ENCODE measurements at places on chromosomes 1 and 21.

- DNase-seq: no peak
Measured at GRCh38 chr21:42448686-42449085, 45.0 kb downstream of the UBASH3A start.

GRCh38 chr1:193070942-193071341, 11.5 kb downstream of the RO60 start:
- no peak for DNase-seq

GRCh38 chr1:1259951-1260600, 13.6 kb upstream of the C1QTNF12 start:
- DNase-seq: no peak

DNA sequence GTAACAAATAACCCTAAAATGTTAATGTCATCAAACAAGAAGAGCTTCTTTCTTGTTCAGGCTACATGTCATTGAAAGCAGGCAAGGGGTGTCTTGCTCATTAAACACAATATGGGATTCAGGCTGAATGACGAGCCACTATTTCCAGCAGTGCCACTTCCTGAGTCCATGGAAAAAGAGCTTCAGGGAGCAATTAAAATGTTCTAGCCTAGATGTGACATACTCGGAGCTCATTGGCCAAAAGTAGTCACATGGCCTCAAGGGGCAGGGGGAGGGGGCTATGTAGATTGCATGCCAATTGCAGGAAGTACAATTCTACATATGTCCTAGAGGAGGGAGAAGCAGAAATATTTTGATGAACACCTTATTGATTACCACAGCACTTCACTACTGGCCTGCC, 685.3 kb upstream of the ADGRL2 start:
- DNase-seq: no peak

DNA sequence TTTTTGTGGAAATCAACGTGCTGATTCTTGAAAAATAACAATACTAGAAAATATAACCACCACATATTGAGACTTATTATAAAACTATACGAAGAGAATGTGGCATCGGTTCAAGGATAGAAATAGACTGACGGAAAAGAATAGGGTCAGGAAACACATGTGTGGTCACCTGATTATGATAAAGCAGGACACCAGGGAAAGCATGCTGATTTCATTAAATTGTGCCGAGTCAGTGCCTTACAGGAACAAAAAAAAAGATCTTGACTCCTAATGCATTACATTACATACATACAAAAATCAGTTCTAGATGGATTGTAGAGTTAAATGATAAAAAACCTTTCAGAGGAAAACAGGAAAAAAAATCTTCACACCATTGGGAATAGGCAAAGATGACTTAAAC, 43.5 kb upstream of the SERPINC1 start:
- DNase-seq: no peak

GRCh38 chr1:81833722-81834121, 33.0 kb downstream of the ADGRL2 start:
- no peak for DNase-seq

DNA sequence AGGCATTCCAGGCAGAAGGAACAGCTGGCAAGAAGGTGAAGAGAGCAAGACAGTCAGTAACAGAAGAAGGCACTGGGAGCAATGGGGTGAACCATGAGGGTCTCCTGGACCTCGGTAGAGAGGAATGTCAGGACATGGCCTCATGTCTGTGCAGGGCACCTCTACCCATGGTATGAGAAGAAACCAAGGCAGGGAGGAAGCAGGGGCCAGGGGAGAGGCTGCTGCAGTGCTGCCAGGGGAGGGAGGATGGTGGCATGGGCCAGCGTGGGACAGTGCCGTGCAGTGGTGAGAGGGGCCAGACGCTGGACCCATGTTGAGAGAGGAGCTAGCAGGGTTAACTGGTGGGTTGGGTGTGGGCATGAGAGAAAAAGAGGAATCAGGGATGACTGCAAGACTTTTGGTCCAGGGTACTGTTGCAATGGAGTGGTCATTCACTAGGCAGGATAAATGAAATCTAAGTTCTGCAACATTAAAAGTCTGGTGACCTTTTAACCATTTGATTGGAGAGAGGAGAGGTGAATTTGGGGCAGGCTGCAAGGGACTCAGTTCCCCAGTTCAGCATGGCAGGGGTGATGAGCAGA, 577.6 kb downstream of the MATN1 start:
- no peak for DNase-seq

DNA sequence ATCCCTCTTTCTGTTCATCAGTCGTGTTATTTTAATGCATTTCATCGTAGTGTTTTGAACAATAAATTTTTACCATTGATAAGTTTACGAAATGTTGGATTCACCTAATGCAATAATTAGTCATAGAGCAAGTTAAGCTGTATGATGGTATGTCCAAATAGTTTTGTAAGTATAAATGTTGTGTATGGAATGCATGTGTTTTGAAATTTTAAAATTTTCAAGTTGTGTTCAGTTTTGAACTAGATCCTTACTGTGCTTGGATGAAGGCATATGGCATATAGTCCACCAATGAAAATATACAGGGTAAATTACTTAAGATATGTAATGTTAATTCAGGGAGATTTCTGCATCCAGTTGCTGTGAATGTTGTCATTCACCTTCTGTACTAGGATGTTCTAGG, 2.3 kb downstream of the ZMYM4 start:
- no peak for DNase-seq

All from nephron progenitor cell (in vitro differentiated cells).